ENCODE measurements at places on chromosomes 11 and 22. TPM values are rescaled to one million over a fixed set of nuclear protein-coding genes. Genes with fewer than 3 reads are reported as not detected.

- no peak for DNase-seq
Measured at GRCh38 chr11:86570451-86570850, 102.0 kb downstream of the ME3 start.

DNA sequence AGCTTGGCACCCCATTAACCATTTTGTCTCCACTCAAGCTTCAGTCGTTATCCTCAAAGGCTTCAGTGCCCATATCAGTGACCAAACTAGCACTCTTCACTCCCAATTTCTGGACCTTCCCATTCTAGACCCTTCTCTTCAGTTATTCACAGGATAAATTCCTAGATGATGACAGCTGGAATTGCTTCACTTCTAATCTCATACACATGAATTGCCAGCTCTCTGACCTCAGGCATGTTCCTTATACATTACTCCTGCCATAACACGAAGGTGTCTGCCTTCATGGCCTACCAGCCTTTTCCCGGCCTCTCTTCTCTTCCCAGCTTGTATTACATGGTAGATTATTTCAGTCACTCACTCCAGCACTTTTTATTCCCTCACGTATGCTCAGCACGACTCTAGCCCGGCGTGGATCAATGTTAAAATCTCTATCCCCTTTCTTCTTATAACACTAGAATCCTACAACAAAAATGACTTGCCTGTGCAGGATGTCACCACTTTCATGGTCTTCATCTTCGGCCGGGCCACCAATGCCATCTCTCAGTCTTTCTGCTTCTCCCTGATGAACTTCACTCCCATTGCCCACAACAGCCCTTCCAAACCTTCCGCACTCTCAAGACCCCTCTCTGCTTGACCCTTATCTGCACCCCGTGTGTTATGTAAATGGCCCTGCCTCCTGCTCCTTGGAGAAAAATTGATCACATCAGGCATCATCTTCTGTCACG is 36.9 kb downstream of the EIF3F start:
- DNase-seq: no peak

- DNase-seq: peak; percentile 60
Measured at GRCh38 chr11:86459682-86460460, 85.2 kb downstream of the CCDC81 start.

DNA sequence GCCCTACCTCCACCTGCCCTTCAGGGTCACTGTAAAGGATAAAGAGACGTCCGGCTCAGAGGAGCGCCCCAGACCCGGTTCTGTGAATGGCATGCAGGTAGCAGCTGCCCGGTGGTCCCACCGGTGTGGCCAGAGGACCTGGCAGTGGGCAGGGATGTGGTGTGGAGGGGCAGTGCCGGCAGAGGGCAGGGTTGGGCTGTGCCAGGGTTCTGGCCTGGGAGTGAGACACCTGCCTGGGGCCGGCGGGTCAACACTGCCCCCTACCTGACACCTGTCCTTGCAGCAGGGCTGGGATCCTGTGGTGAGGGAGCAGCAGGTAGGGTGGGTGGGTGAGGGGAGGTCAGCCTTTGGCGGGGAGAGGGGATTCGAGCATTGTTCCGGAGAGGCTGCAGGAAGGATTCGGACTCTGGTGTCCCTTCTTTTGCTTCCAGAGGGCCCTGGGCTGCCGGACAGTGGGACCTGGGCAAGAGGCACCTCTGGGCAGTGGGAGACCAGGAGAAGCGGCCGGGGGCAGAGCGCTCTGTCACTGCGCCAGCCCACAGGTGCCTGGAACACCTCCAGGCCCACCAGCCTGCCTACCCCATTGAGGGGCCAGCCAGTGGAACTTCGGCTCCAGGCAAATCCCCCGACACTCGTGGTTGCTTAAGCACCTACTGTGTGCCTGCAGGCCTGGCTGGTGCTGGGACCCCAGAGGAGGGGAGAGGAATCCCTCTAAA is 1.6 kb upstream of the PHLDA2 start:
- DNase-seq: peak; percentile 76

- DNase-seq: no peak
Measured at GRCh38 chr11:121376130-121376529, 76.0 kb upstream of the SORL1 start.

- DNase-seq: peak; percentile 77
Measured at GRCh38 chr22:37187891-37188761, at the start of gene C1QTNF6. Gene C1QTNF6, minus strand, starts transcription at chr22:37188247. Its CDS starts 34 bp downstream, at chr22:37188213.

- DNase-seq: no peak
Measured at GRCh38 chr11:8335683-8336082, 72.0 kb upstream of the LMO1 start.

DNA sequence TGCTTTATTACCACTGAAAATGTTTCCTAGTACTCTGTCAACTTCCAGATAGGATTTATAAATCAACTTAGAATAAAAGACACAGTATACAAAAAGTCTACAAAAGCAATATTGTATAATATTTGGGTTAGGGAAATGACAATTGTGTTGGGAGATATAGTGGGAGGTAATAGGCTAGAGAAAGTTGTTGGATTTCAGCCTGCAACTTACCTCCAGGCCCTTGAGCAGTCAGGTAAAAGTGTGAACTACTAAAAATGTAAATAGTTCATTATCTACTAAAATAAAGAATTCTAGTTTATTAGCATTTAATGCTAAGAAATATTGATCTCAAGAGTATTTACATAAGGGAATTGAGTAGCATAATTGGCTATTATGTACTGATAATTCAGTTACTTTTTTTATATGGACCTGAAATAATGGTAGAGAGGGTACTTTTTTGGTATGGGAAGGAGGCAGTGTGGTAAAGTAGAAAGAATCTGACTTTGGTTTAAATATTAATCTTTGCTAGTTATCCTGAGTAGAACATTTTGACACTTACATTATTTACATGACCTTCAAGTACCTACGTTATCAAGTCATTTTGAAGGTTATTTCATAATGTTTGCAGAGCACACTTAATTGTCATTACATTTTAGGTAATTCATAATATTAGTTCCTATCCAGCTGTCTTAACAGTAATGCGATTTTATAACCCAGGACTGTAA is 55.0 kb downstream of the DYNC2H1 start:
- no peak for DNase-seq

The OR56A4 gene
- total RNA-seq: not detected

The ENTHD1 gene
- not detected for total RNA-seq

The CDKN1C gene
- 37.7 TPM for total RNA-seq

The SOX10 gene
- total RNA-seq: 1.2 TPM
